ENCODE measurements at places on chromosomes 6 and 20.

GRCh38 chr6:100320686-100321085 is 144.0 kb downstream of the SIM1 start:
- DNase-seq: no peak

DNA sequence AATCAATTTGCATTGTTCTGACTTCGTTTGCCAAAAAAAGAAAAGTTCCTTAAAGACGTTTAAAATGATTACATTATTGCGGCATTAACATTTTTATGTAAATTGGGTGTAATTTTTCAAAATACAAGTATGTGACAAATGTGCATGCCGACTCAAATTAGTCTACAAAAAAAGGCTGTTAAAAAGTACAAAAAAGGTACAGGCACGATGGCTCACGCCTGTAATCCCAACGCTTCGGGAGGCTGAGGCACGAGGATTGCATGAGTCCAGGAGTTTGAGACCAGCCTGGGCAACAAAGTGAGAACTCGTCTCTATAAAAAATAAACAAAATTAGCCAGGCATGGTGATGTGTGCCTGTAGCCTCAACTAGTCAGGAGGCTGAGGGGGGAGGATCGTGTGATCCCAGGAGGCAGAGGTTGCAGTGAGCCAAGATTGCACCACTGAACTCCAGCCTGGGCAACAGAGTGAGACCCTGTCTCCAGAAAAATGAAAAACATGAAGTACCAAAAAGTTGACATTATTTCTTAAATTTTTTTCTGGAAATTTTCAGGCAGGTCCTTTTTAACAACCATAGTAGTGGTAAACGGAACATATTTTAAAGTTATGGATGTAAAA is 90.2 kb downstream of the PTPN1 start:
- no peak for DNase-seq

DNA sequence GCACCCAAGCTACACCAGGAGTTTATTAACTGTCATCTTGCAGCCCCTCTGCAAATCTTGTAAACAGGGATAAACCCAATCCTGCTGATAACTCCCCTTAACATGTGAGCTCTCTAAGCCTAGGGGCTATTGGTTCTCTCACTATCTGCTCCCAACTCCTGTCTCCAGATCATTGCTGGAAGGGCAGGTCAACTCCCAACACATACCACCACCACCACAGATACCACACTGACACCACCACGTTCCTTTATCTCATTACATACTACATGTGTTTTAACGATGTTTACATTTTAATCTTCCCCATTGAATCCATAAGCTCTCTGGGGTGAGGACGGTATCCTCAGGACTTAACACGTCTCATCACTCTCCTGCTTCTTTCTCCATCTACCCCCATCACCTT is 51.8 kb downstream of the SIM1 start:
- DNase-seq: no peak

- DNase-seq: no peak
Measured at GRCh38 chr6:85756982-85757381, 114.3 kb upstream of the SYNCRIP start.

DNA sequence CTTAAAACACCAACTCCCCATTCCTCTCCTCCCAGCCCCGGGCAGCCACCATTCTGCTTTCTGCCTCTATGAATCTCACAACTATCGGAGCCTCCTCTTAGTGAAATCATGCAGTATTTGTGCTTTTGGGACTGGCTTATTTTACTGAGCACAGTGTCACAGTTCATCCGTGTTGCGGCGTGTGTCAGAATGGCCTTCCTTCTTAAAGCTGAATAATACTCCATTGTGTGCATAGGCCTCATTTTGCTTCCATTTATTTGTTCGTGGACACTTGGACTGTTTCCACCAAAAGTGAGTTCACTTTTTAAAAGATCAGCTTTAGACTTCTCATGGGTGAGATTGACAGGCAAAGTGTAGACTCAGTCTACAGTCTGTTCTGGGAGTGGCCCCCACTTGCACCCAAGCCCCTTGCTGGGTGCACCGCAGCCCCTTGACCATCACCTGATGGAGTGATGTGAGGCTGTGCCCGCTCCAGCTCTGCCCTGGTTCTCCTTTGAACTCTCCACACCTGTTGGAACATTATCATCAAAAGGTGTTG is 12.6 kb downstream of the DUSP22 start:
- no peak for DNase-seq

DNA sequence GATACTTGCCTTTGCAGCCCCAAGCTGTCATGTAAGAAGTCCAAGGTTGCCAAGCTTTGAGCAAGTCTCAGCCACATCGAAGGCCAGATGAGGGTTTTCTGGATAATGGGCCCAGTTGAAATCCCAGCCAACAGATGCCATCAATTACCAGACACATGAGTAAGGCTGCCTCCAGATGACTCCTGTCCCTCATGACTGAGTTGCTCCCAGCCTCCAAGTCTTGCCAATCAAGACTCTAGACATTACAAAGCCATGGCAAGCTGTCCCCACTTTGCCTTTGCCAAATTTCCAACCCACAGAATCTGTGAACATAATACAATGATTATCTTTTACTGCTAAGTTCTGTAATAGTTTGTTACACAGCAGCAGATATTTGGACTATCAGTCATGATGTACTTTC is 76.8 kb upstream of the ARMC2 start:
- DNase-seq: no peak

DNA sequence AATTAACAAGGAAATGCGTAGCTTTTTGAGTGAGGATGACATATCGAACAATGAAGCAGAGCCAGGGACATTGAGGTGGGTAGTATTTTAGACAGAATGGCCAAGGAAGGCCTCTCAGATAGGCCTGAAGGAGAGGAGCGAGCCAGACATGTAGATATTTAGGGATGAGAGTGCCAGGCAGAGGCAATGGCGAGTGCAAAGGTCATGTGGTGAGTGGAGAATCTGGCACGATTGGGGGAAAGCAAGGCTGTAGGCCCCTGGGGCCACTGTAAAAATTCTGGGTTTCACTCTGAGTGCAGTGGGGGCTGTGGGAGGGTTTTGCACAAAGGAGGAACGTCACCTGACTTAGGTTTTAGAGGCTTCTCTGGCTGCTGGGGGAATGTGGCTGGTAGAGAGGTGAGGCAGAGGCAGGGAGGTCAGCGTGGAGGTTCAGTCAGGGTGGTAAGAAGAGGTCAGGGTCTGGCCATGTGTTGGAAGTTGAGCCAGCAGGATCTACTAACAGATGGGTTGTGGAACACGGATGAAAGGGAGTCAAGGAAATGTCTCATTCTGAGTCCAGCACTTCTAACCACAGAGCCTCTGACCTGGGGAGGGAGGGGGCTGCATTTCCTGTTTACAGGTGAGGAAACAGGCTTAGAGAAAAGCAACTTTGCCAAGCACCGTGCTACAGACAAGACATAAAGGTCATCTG is 11.3 kb downstream of the SIRPA start:
- no peak for DNase-seq

DNA sequence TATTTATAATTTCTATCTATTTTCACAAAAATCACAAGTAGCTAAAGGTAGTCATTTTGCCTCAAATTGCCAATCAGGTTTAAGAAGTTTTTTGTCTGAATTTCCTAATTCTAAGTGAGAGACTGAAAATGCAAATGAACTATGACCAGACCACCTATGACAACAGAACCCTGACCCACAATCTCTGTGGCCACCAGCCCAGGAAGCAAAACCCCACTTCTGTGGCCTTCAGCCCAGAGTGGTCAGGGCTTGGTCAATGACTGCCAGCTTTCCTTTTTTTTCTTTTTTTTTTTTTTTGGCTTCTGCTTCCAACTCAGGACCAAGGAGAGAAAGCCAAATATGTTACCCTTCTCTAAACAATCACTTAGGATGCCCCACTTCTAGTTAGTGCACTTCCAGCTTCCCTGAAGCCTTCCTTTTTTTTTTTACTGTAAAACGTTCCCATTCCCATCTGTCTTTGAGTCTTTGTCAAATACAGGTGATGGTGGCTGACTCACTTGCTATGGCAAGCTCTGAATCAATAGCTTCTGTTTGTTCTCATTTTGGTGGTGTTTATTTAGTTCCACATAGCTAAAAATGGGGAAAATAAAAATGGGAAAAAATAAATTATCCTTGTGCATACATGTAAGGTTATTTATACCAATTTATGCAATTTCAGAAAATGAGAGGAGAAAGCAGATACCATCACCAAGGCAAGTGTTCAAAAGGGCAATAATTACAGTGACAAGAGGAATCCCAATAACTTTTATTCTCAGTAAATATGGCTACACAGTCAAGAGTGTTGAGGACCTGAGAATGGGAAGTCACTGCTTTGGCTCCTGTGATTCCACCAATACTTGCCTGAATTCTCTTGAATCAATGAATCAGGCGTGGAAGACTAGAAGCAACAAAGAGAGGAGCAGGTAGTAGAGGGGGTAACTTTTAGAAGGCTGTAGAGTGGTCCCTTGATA is 170.3 kb upstream of the PDE7B start:
- DNase-seq: no peak

DNA sequence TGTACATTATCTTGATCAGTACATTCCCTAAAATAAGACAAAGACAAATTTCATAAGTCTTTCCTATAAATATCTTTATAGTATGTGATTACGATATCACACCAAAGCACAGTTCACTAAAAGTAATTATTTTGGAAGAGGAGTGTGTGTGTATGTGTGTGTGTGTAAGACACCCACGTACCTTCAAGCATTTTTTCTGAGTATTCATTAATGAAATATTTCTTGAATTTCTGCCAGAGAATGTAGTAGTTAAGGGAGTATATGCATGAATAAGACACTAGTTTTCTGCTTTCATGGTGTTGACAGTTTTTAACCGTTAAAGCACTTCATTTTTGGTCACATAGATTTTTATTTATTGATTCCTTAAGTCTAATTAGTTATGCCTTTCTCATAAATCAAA is 36.8 kb downstream of the MANEA start:
- DNase-seq: no peak

DNA sequence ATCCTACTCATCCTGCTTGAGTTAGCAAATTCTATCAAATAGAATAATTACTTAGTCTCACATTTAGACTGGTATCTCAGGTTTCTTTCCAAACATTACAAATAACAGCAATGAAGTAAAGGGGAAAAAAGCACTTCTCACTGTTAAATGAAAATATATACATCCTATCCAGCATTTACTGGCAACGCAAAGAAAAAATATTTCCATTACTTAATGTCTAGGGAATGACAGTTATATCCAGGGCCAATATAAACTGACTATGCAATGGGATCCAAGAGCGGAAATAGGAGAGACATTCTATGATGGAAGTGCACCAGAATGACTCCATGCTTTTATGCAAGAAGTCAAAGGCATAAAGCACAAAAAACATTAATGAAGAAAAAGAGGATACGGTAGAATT is 60.3 kb downstream of the ME1 start:
- no peak for DNase-seq
